ENCODE measurements at places on chromosomes 3 and 15.

- no peak for DNase-seq
Observed at GRCh38 chr15:99614749-99615288, 49.0 kb downstream of the MEF2A start.

DNA sequence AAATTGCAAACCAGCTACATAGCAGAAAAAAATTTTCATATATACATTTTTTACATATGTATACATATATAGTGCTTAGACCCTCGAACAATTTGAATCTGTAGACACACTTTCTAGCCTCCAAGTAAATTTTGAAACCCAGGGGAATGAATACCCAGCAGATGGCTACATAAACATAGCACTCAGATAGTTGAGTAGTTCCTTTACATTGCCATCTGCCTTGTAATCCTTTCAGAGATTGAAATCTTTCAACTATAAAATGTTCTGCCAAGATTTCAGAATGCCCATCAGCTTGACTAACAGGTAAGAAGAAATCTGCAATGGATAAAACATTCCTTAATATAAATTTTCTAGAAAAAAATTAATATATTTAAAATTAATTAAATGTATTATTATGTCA, 1333.5 kb upstream of the CADM2 start:
- DNase-seq, result no peak

GRCh38 chr15:75455424-75455981, 4.0 kb upstream of the SIN3A start:
- peak; percentile 79 for DNase-seq

GRCh38 chr15:76492538-76492937, 156.0 kb downstream of the ISL2 start:
- DNase-seq, result no peak
